ENCODE measurements at places on chromosomes 12 and 14. TPM values are rescaled to one million over a fixed set of nuclear protein-coding genes. Genes with fewer than 3 reads are reported as not detected.
A peak's percentile ranks its signal among the peaks of the same experiment; 100 is the strongest.

- no peak for DNase-seq
These were observed 181.8 kb upstream of the SLC16A7 start for GRCh38 chr12:59414051-59414450.

GRCh38 chr12:132218915-132219314, 74.7 kb downstream of the NOC4L start:
- peak; percentile 75 for DNase-seq

- DNase-seq = no peak
These were observed 14.9 kb upstream of the SLC8A3 start for GRCh38 chr14:70203686-70204085.

DNA sequence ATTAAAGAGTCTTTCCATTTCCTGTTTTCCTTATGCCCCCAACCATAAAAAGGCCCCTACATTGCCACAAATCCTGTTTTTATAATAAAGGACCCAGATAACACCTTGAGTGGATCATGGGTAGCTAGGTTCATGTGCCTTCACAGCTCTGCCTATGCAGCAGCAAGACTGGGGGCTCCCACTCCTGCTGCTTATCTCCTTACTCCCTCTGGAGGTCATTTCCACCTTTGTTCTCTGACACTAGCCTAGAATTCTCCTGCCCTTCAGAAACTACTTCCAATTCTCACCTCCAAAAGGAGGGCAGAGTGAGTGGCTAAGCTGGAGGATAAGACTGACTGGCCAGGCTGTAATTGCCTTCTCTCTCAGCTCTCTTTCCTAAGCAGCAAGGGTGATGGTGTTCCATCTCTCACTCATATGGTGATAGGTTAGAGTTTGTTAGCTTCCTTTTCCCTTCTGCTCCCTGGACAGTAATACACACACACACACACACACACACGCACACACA, 20.0 kb upstream of the STAC3 start:
- no peak for DNase-seq

- DNase-seq = no peak
These were observed 121.3 kb downstream of the C12orf75 start for GRCh38 chr12:105451798-105452197.

- no peak for DNase-seq
These were observed 128.8 kb downstream of the PAPOLA start for GRCh38 chr14:96631030-96631429.

GRCh38 chr14:84323450-84323849, 1206.5 kb upstream of the FLRT2 start:
- DNase-seq = no peak

- no peak for DNase-seq
These were observed 12.1 kb downstream of the GPATCH2L start for GRCh38 chr14:76163668-76164363.

- no peak for DNase-seq
These were observed 11.0 kb downstream of the PTGER2 start for GRCh38 chr14:52325126-52325525.

DNA sequence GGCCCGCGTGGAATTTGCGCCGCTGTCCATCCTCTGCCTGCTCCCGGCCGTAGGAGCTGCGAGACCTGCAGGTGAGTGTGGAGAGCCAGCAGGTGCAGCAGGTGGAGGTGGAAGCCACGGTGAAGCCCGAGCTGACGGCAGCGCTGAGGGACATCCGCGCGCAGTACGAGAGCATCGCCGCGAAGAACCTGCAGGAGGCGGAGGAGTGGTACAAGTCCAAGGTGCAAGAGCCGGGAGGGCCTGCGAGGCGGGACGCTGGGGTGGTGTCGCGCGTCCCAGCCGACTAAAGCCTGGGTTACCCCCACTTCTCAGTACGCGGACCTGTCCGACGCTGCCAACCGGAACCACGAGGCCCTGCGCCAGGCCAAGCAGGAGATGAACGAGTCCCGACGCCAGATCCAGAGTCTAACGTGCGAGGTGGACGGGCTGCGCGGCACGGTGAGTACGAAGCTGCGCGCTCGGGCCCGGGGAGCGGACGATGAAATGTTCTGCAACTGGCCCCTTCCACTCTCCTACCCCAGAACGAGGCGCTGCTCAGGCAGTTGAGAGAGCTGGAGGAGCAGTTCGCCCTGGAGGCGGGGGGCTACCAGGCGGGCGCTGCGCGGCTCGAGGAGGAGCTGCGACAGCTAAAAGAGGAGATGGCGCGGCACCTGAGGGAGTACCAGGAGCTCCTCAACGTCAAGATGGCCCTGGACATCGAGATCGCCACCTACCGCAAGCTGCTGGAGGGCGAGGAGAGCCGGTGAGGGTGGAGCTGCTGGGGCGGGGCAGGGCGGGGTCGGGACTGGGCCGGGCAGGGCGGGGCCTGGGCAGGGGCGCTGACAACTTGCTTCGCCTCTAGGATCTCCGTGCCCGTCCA, 2.1 kb downstream of the PRPH start:
- DNase-seq = peak; percentile 10

DNA sequence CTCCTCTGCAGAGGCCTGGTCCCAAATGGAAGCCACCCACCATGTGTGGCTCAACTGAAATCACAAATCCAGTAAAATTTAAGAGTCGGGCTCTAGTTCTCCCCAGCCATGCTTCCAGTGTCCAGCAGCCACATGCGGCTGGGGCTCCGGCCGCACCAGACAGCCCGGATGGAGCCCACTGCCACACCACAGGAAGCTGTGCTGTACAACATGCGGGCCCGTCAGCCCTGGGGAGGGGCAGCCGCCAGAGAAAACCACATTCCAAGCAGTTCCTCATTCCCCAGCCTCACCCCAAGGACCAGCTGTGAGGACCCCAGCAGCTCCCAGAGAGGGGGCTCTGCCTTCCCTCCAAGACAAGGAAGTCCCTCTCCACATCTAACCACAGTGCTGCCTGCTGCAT, 135.0 kb downstream of the NCOR2 start:
- DNase-seq = no peak

- DNase-seq = no peak
These were observed 383.7 kb downstream of the ETNK1 start for GRCh38 chr12:23008623-23009022.

- no peak for DNase-seq
These were observed 96.6 kb downstream of the SUDS3 start for GRCh38 chr12:118472940-118473339.

DNA sequence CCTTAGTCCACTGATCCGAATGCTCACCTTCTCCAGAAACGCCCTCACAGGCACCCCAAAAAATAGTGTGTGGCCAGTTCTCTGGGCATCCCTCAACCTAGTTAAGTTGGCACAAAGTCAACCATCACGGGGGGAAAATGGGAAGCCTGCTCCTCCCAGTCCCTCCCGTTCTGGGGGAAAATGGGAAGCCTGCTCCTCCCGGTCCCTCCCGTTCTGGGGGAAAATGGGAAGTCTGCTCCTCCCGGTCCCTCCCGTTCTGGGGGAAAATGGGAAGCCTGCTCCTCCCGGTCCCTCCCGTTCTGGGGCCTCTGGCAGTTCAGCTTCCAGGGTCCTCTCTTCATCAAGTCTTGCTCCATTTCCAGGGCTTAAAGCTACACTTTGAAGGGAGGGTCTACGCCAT, 106.1 kb downstream of the RIMBP2 start:
- no peak for DNase-seq

DNA sequence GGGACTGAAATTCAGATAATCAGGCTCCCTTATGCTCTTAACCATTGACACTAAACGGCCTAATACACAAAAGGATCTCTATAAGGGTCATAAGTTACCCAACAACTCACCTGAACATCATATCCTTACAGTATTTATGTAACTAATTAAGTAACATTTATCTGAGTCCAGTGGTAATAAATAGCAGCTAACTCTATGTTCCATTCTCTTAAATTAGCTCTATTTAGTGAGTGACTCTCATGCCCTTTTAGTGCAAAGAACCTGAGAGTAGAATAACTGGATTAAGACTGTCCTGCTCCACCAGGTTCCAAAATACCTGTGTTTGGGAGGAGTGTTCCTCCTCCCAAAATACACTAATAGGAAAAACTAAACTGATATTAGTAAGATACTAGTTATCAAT, 9.8 kb downstream of the SCAF11 start:
- DNase-seq = no peak

- no peak for DNase-seq
These were observed 602 bp downstream of the APEX1 start for GRCh38 chr14:20455355-20456300.

DNA sequence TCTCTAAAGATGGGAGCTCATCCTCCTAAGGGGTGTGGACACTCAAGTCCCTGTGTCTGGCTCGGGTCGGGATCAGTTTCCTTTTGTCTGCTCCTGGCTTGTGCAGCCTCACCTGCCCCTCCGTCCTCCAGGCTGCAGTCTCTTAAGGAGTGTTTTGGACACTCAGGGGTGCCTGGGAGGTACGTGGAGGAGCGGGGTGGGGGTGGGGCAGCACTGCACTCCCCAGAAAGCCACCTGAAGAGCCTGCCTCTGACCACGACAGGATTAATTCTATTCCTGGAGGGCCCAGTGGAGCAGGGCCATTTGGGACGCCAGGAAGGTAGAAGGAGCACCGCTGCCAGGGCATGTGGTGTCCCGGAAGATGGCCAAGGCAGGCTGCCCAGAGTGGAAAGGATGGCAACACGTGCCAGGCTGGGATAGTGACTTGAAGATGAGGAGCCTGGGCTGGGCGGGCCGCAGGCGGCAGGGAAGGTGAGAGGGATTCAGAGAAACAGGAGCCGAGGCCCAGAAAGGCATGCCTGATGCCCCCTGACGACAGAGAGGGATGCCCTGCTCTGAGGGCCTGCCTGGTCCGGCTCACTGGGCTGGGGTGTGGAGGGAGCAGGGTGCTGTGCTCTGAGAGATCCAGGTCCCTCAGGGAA, 14.8 kb upstream of the LRTM2 start:
- DNase-seq = no peak

- peak; percentile 40 for DNase-seq
These were observed at the start of gene ADSS1 for GRCh38 chr14:104723651-104724406. Gene ADSS1, plus strand, starts transcription at chr14:104724229. Its CDS starts 42 bp downstream, at chr14:104724271.

GRCh38 chr14:101201535-101202151, 298.1 kb upstream of the RTL1 start:
- DNase-seq = no peak

DNA sequence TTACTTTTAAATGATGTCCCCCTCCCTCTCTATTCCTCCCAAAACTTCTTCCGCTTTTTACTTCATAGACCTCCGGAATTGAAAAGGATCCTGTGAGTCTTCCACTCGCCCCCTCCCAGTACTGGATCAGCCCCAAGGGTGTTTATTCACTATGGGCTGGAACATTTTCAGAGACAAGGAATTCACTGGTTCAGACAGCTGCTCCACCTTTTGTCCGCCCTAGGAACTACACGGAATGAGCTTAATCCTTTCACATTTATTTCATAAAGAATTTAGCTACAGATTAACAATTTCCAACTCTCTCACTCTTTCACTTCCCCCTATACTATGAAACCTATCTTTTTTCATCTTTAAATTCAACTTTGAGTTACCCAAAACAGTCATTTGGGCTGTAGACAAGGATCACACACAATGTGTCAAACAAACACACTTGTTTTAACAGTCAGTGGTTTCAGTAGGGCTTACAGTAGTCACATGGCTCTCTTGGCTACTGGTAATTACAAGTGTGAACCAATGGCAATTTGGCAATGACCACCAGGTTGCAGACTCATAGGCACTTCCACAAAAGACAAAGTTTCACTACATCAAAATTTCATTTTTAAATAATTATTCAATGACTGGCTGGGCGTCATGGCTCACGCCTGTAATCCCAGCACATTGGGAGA, 20.6 kb downstream of the CNIH1 start:
- no peak for DNase-seq

- DNase-seq = no peak
These were observed 73.6 kb downstream of the SRGAP1 start for GRCh38 chr12:63917864-63918799.

GRCh38 chr12:109462868-109463692, 14.0 kb downstream of the KCTD10 start:
- DNase-seq = no peak

GRCh38 chr12:30973830-30974229, 47.3 kb downstream of the TSPAN11 start:
- no peak for DNase-seq

- DNase-seq = no peak
These were observed 2.9 kb upstream of the DHRS2 start for GRCh38 chr14:23633160-23633701.

GRCh38 chr12:112350593-112351592, 31.3 kb downstream of the HECTD4 start:
- DNase-seq = no peak

GRCh38 chr12:92002195-92002649, 143.4 kb downstream of the BTG1 start:
- DNase-seq = no peak

GRCh38 chr12:111636209-111636945, 37.3 kb upstream of the ATXN2 start:
- no peak for DNase-seq

GRCh38 chr12:92012691-92013090, 133.0 kb downstream of the BTG1 start:
- DNase-seq = no peak

DNA sequence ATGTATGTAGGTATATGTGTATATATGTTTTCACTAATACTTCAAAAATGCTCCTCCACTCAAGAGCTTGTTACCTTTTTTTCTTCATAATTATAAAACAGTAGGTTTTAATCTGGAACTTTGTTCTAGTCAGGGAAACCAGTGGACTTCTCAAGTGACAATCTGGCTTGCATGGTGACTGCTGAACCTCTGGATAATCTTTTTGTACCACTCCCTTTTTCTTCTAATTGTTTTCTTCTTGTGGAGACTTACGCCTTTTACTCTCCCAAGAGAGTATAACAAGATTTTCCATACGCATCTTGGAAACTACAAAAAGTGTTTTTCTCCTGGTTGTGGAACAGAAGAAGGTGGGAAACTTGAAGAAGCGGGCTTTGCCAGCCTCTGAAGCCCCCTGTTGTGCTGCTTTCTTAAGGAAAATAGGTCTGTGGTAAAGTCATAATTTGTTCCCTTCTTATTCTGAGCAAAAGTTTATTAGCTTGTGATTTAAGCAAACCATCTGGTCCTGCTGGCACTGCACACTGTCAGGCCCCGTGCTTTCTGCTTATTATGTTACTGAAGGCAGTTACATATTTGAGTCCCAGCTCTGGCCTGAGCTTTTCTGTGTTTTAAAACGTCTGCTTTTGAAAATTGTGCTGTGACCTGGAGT, 291.8 kb downstream of the ERC1 start:
- DNase-seq = no peak

Gene TAS2R20
- total RNA-seq = 2.8 TPM

Gene UNC119B
- total RNA-seq = 24.2 TPM

Gene RNASE3
- total RNA-seq = not detected

Gene LEMD3
- 57.5 TPM for total RNA-seq

Gene SOAT2
- 0.82 TPM for total RNA-seq

Gene CLEC12A
- not detected for total RNA-seq

Gene DBX2
- total RNA-seq = not detected

Gene HELB
- 66.4 TPM for total RNA-seq

Gene FAM222A
- 1.8 TPM for total RNA-seq

Gene SLC35E3
- 10.0 TPM for total RNA-seq

Gene MRPL42
- total RNA-seq = 35.1 TPM
